Esophagus squamous epithelium (tissue), 5 donors: ENCODE measurements at places on chromosomes 3 and 15.

DNA sequence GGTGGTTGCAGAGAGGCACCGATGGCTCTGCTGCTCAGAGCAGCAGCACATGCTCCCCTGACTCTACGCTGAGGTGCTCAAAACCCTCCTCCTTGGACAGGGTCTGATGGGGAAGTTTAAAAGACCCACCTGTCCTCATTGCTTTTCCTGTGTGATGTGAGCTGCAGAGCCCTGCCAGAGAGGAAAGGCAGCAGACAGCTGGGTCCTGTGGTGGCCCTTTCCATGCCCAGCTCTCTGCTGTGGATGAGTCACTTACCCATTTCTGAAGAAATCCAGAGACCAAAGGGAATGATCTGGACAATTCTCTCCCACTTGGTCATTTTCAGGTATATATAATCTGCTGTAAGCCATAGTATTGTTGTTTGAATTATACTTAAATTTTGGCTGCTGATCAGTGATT is 121.7 kb downstream of the CHDH start:
- DNase-seq: no peak

DNA sequence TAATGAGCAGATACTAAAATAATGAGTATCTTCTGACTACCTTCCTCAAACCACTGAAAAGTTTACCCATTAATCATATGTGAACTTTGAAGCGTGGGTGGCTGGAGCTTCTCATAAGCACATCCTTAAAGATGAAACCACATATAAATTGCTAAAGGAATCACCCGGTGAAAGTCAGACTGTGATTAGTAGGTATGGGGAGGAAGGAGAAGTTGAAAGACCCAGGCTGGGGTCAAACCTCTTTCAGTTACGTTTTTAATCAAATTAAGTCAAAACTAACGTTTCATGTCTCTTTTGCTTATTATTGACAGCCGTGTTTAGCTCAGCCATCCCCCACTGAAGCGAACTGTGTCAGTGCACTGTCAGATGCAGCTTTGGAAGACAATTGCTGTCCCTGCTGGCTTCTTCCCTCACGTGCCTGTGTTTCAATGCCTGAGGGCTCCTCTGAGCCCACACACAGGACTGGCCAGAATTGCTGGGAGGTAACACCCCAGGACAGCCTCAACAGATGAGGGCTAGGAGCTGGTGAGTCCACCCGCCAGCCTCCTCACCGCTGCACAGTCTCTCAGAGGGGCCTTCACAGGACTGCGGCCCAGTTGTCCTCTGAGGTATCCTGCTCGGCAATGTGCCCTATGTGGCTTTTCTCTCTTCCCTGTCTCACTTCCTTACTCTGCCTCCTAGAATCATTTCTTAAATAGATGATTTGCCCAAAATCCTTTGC is 29.3 kb upstream of the SH3BP5 start:
- no peak for DNase-seq

DNA sequence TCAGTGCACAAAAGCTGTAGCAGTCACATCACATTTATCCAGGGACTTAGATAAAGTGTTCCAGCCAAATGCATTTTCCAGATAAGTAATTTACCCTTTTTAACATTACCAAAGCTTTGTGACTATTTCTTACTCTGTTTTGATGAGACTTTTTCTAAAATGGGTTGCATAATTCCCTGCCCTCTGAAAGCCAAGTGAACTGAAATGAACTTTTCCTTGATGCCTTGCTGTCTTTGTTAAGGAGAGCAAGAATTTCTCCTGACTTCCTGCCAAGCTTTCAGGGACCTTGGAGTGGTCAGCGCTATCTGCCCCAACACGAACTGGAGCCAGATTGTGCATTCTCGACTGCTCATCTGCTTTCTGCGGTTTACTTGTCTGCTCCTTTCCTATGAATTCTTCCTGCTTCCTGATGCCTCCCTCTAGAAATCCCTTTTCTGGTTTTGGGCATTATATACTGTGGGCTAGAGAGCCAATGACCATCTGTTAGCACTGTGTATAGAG is 34.8 kb downstream of the EIF4E3 start:
- DNase-seq: no peak

GRCh38 chr15:100867433-100867832 is 12.2 kb upstream of the ALDH1A3 start:
- no peak for DNase-seq

GRCh38 chr3:102225407-102226132 is 209.2 kb upstream of the ZPLD1 start:
- DNase-seq: no peak
